Cardiac fibroblast (primary cell): ENCODE measurements at places on chromosomes 16 and 17.

DNA sequence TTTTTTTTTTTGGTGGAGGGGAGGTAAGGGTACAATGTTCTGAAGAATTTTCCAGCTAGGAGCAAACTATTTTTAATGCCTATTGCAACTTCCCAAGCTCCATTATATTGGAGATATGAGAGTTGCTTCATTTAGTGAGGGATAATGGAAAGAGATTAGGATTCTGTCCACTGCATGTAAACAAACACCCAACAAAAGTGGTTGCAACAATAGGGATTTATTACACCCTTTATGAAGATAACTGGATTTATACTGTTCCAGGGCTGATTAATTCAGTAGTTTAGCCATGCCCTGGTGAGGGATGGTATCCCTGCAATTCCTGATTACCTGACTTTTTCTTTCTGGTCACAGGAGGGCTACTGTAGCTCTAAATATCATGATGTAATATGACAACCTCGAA is 40.5 kb downstream of the MAP2K6 start:
- DNase-seq, result no peak

GRCh38 chr17:8117367-8117979 is 841 bp downstream of the ALOXE3 start:
- DNase-seq, result no peak

GRCh38 chr17:64003526-64004121 is 5.5 kb downstream of the PRR29 start:
- DNase-seq, result no peak

GRCh38 chr16:72833482-72833881 is 214.4 kb downstream of the ZFHX3 start:
- no peak for DNase-seq

DNA sequence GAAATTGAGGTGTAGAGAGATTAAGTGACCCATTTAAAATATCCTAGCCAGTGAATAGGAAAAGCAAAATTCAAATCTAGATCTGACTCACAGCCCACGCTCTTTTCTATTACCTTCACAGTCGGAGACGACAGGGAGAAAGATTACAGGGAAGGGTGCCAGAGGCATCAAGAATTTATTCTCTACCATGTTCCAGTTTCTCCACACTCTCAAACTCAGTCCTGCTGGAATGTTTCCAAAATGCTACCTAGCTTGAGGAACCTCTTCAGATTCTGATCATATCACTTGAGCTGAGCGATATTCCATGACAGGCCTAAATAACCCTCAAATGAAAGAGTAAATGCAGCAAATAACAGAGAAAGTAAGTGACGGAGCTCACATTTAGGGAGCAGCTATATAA is 5.4 kb upstream of the PSMD7 start:
- no peak for DNase-seq

- DNase-seq, result no peak
These were observed 59.4 kb downstream of the FOXL1 start for GRCh38 chr16:86637744-86638143.

GRCh38 chr16:12547608-12547922 is 256.1 kb downstream of the CPPED1 start:
- DNase-seq, result no peak

DNA sequence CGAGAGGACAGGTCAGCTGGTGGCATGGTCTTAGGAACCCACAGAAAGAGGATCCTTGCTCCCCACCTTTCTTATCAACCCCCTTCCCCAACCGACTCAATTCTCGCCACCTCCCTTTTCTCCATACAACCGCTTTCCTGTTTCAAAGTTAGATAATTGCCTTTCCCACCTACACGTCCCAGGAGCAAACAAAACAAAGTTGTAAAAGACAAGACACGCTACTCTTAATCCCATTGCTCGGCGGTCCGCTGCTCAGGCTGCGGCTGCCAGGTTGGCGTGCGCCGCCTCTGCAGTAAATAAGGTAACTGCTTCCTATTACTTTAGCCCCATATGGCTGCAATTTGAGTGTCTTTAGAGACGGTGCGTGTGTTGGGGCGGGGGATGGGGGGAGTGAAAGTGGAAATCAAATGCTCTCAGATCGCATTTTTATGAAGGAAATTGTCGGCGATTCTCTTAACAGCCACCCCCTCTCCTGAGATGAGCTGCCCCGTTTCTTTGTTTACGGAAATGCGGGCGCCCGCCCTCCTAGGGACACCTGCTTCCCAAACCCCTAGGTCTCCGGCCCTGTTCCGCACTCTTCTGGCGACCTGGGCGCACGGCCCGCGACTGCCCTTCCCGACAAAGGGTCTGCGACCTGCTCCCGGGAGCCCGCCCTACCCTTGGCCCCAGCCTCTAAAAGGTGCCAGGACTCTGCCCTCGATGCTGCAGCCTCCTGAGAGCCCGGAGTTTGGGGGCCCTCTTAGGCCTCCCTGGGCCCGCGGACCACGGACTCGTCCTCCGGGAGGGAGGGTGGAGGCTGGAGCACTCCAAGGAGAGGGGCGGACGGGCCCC is 3.7 kb upstream of the CBX8 start:
- peak; percentile 52 for DNase-seq

DNA sequence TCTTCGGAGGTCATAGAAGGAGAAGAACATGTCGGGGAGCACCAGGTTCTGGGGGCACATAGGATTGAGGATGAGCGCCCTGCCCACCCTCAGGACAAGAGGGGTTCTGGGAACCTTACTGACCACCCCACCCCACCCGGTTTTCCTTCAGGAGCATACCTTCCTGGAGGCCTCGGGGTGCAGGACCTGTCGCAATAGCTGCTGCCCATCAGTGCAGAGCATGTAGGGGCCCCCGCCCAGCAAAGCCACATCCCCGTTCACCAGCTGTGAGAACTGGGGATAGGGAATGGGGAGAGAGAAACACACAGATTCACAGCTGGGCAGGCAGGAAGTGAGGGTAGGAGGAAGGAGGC is 2.1 kb downstream of the ESRP2 start:
- DNase-seq, result no peak
